ENCODE measurements at places on chromosomes 7 and 10. TPM values are rescaled to one million over a fixed set of nuclear protein-coding genes. Genes with fewer than 3 reads are reported as not detected.

FOXP2 gene
- total RNA-seq = 5.0 TPM

DNA sequence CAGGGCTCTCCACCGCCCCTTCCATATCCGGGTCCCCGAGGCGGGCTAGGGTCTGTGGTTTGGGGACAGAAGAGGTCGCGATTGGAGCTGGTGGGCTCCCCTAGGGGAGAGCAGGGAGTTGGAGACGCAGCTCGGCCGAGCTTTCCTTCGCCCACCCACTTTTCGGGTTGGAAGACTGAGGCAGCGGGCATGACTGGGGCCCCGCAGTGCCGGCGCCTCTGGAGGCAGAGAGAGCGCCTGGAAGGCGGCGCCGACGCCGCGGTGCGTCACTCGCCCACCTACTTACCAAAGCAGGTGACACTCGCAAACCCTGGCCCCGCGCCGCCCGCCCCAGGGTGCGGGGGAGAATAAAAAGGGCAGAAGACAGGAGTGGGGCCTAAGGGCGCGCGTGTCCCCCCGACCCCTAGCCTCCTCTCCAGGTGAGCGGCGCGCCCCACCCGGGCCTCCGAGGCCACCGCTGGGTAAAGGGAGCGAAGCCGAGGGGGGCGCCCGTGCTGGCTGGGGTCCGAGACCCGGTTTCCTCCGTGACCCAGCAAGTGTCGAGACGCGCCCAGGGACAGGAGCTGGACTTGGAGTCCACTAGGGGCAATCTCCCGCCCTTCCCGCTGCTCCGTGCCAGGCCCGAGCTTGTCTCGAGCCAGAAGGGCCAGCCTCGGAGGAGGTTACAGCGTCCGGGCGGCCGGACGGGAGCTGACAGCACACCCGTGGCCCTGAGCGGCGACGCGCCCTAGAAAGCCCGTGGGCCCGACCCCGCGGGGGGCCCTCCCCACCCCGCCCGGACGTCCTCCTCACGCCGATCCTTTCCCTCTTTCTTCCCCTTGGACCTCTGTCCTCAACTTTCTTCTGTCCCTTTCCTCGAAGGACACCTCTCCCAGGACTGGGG, 34.4 kb upstream of the GRID1 start:
- no peaks in the 10 kb centered on the region for H3K36me3 ChIP-seq
- 0 out of 2 replicates have a peak, but pooled peaks cover 6% of the 10 kb centered on the region for H3K27me3 ChIP-seq
- peak overlapping the region; percentile 71 for H3K27ac ChIP-seq
- peaks cover 14% of the 10 kb centered on the region for H3K4me1 ChIP-seq
- peak overlapping the region; percentile 75 for H3K4me3 ChIP-seq

GRCh38 chr10:71270301-71271220, 48.5 kb upstream of the SLC29A3 start:
- peak; percentile 85 for DNase-seq
- peaks cover 36% of the 10 kb centered on the region for H3K4me1 ChIP-seq
- no peak overlapping the region for H3K4me3 ChIP-seq
- no peak overlapping the region for H3K27ac ChIP-seq
- H3K27me3 ChIP-seq = no peaks in the 10 kb centered on the region

ANKRD30A gene
- total RNA-seq = not detected

DNA sequence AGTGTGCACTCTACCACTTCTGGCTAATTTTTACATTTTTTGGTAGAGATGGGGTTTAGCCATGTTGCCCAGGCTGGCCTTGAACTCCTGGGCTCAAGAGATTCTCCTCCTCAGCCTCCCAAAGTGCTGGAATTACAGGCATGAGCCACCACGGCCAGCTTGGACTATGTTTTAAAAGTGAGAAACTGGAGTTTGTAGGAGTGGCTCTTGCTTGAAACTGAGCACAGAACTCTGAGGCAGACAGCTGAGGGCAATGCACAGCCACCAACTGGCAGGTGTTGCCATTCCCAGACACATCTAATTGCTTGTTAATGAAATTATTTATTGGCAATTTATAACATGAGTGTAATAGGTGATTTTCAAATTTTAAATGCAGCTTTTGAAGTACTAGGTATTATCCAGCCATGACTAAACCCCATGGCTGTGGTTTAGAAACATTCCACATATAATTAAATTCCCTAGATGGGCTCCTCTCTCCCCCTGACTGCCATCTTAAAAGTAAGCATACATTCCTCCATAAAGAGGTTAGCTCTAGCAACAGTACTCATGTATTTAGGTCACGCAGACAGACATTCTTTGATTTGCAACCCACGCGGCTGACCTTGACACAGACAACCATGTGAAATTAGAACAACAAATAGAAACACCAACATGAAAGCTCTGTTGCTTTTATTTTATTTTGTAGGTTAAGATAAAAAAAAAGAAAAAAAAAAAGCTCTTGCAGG, 19.8 kb downstream of the PANK1 start:
- H3K27me3 ChIP-seq = no peaks in the 10 kb centered on the region
- no peaks in the 10 kb centered on the region for H3K4me1 ChIP-seq
- no peak overlapping the region for H3K4me3 ChIP-seq
- no peak overlapping the region for H3K27ac ChIP-seq
- DNase-seq = peak; percentile 3

LRRC18 gene
- total RNA-seq = not detected

- DNase-seq = no peak
- no peak overlapping the region for H3K4me3 ChIP-seq
- no peaks in the 10 kb centered on the region for H3K4me1 ChIP-seq
- H3K36me3 ChIP-seq = no peaks in the 10 kb centered on the region
- no peaks in the 10 kb centered on the region for H3K27me3 ChIP-seq
- H3K27ac ChIP-seq = no peak overlapping the region
Observed at GRCh38 chr7:148290538-148290937, 300.0 kb upstream of the C7orf33 start.

HOXA4 gene
- total RNA-seq = 1.8 TPM

- no peak overlapping the region for H3K27ac ChIP-seq
- no peaks in the 10 kb centered on the region for H3K36me3 ChIP-seq
- H3K4me1 ChIP-seq = peaks cover 35% of the 10 kb centered on the region
- no peak for DNase-seq
- no peaks in the 10 kb centered on the region for H3K27me3 ChIP-seq
Observed at GRCh38 chr10:132542086-132542775, 4.6 kb downstream of the INPP5A start.

HOXA11 gene
- total RNA-seq = 8.3 TPM

DNA sequence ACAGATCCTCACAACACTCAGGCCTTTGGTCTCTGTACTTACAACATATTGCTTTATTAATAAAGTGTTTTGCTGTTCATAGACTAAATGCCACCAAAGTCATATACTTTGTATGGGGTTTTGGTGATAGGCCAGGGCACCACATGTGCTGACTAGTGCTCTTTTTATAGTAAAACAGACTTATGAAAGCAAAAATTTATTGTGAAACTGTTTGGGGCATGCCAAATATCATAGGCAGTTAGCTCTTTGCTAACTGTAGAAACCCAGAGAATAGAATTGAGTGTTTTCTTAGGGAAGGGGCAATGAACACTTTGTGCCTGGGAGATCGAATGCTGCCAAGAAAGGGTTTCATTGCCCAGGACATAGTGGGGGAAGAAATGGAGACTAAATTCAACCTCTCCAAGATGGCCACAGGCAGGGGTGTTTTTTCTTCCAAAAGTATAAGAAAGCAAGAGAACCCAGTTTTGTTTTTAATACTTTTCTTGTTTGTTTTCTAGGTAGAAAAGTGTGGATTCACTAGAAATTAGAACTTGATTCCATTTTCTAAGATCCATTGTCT, 142.7 kb downstream of the TRIL start:
- no peaks in the 10 kb centered on the region for H3K36me3 ChIP-seq
- no peaks in the 10 kb centered on the region for H3K27me3 ChIP-seq
- no peak overlapping the region for H3K27ac ChIP-seq
- DNase-seq = no peak

GRCh38 chr7:68587599-68587998, 1010.7 kb upstream of the AUTS2 start:
- H3K4me1 ChIP-seq = no peaks in the 10 kb centered on the region
- DNase-seq = no peak
- H3K27me3 ChIP-seq = no peaks in the 10 kb centered on the region
- no peak overlapping the region for H3K27ac ChIP-seq

- no peaks in the 10 kb centered on the region for H3K36me3 ChIP-seq
- no peaks in the 10 kb centered on the region for H3K27me3 ChIP-seq
- H3K4me3 ChIP-seq = no peak overlapping the region
- no peak for DNase-seq
- H3K4me1 ChIP-seq = no peaks in the 10 kb centered on the region
Observed at GRCh38 chr7:142414135-142414534, 156.3 kb upstream of the PRSS58 start.

DNA sequence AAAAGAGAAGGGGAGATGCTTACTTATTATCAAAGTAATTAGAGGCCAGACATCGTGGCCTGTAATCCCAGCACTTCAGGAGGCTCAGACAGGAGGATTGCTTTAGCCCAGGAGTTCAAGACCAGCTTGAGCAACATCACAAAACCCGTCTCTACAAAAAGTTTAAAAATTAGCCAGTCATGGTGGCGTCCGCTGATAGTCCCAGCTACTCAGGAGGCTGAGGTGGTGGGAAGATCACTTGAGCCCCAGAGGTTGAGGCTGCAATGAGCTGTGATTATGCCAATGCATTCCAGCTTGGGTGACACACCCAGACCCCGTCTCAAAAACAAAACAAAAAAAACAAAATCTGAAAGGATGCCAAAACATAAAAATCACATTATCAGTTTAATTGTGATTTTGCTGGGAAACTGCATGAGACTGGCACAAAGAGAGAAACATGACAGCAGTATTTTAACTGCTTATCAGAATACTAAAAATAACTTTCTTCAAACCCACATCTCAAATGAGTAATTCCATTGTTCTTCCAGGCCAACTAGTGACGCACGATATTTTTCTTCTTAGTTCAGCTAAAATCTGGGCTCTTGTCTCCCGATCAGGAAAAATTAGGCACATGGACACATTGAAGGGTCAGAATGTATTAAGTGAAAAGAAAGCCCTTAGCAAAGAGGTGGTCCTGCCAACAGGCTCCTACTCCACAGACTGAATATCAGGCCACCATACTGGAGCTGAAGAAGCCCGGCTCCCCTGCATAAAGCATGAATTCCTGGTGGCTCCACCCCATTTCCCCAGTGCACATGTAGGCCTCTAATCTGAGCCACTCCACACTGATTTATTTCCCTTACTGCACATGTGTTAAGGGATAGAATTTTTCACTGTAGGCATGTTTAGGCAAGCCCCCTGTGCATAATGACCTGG, 9.6 kb upstream of the CCM2 start:
- no peaks in the 10 kb centered on the region for H3K36me3 ChIP-seq
- DNase-seq = peak; percentile 87
- H3K4me3 ChIP-seq = no peak overlapping the region
- H3K4me1 ChIP-seq = peaks cover 27% of the 10 kb centered on the region
- peak overlapping the region; percentile 89 for H3K27ac ChIP-seq
- H3K27me3 ChIP-seq = no peaks in the 10 kb centered on the region

DNA sequence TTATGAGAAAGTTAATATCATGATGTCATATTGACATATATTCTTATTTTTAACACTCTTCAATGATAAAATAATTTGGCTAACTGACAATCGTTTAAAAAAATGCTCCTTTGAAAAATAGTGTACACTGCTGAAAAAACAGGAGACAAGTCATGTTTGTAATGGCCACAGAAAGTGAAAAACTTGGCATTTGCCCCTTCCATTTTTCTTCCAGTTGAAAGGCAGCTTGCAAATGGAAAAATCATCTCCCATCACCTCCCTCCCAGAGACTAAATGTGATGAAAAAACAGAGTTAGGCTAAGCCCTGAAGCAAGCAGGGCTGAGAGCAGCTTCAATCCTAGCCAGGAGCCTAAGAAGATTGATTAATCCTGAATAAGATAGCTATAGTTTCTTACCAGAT, 160.4 kb downstream of the SKAP2 start:
- no peaks in the 10 kb centered on the region for H3K36me3 ChIP-seq
- H3K4me3 ChIP-seq = no peak overlapping the region
- no peak for DNase-seq

DNA sequence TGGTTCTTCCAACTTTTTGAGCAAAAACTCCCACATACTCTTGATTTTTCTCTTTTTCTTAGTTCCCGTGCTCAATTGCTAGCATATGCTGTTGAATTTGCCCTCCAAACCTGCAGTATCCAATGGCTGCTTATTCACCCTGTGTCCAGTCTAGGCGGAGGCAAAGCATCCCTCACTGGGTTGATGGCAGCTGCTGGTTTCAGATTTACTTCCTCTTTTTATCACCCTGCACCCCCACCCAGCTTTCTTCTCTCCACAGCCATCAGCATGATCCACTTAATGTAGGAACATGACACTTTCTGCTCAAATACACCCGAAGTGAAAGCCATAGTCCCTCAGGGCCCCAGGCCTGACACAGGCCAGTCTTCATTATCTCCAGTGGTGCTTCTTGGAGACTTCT, 87.6 kb upstream of the ADARB2 start:
- no peaks in the 10 kb centered on the region for H3K36me3 ChIP-seq
- H3K4me3 ChIP-seq = no peak overlapping the region
- H3K4me1 ChIP-seq = no peaks in the 10 kb centered on the region
- DNase-seq = no peak

DNA sequence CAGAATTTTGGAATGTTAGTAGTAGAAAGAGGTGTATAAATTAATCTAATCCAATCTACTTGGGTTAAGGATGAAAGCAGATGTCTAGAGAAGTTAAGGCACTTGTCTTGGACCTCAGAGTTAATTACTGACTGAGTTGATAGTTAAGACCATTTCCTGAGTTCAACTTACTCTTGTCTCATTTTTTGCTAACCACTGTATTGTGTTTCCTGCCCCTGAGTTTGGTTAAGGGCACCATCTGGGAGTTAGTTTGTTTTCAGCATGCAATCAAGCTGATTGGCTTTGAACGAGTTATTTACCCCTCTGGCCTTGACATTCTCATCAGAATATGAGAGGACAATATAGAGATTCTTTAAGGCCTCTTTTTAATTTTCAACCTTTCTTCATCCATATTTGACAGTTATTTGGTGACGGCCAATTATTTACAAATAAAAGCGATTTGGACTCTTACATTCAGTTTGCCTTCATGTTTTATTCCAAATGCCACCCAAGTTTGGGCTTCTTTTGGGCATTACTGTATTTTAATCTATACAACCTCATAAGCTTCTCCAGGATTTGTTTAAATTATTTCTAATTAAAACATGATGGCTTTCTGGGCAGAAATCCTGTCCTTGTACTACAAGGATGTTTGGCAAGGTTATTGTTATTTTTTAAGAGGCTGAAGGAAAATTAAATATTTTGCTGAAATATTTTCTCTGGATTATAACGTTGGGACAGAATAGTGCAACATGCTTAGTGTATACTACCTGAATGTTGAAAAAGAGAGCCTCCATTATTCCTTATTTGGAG, 225.0 kb downstream of the CACNB2 start:
- no peaks in the 10 kb centered on the region for H3K36me3 ChIP-seq
- no peak for DNase-seq
- H3K27me3 ChIP-seq = no peaks in the 10 kb centered on the region
- peaks cover 8% of the 10 kb centered on the region for H3K4me1 ChIP-seq
- no peak overlapping the region for H3K27ac ChIP-seq

ODAD2 gene
- 1.5 TPM for total RNA-seq

- H3K4me3 ChIP-seq = no peak overlapping the region
- H3K27ac ChIP-seq = no peak overlapping the region
- H3K4me1 ChIP-seq = no peaks in the 10 kb centered on the region
- H3K36me3 ChIP-seq = no peaks in the 10 kb centered on the region
Observed at GRCh38 chr7:15418264-15418663, 143.6 kb downstream of the AGMO start.

All from GM23248 (cell line).